ENCODE measurements at places on chromosomes 13 and 19.

DNA sequence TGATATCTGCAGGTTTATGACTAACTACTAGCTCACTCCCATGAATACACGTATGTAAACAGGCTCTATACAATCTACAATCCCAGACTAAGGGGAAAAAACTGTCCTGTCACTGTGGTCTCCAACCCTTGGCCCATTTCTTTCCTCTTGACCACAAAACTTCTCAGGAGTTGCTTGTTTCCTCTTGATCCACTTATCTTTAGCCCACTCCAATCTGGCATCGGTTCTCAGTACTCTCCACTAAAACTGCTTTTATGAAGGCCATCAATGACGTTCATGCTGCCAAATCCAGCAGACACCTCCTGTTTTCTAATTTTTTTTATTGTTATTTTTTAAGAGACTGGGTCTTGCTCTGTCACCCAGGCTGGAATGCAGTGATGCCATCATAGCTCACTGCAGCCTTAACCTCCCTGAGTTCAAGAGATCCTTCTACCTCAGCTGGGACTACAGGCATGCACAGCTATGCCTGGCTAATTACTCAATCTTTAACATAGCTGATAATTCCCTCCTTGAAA is 31.9 kb upstream of the USPL1 start:
- DNase-seq: no peak

GRCh38 chr19:35560677-35561076 is 2.8 kb downstream of the ATP4A start:
- DNase-seq: no peak

GRCh38 chr13:34357435-34358232 is 539.7 kb downstream of the RFC3 start:
- DNase-seq: no peak

- DNase-seq: no peak
Observed at GRCh38 chr13:27170221-27170515, 1.4 kb downstream of the USP12 start.

DNA sequence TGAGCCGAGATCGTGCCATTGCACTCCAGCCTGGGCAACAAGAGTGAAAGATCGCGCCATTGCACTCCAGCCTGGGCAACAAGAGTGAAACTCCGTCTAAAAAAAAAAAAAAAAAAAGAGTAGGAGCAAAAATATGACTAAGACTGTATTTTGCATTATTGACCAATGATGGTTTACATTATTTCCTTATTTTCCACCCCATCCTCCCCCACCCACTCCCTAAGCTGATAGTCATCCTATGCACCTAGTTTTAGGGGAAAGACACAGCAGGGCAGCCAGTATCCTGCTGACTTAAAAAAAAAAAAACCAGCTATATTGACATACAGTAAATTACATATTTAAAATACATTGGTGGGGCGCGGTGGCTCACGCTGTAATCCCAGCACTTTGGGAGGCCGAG is 25.1 kb downstream of the VAV1 start:
- DNase-seq: no peak

DNA sequence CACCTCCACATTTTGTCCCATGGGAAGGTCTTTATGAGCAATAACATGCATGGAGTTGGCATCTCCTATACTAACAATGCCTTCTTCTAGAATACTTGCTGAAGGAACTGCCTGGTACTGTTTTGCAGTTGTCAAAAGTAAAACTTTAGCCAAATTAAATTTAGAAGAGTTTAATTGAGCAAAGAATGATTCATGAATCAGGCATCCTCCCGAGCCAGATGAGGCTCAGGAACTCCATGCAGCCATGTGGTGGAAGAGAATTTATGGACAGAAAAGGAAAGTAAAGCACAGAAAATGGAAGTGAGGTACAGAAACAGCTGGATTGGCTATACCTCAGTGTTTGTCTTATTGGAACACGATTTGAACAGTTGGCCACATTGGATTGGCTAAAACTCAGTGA is 1081.9 kb downstream of the SLITRK1 start:
- DNase-seq: no peak

GRCh38 chr19:46637224-46637623 is 1.2 kb upstream of the GNG8 start:
- peak; percentile 49 for DNase-seq

DNA sequence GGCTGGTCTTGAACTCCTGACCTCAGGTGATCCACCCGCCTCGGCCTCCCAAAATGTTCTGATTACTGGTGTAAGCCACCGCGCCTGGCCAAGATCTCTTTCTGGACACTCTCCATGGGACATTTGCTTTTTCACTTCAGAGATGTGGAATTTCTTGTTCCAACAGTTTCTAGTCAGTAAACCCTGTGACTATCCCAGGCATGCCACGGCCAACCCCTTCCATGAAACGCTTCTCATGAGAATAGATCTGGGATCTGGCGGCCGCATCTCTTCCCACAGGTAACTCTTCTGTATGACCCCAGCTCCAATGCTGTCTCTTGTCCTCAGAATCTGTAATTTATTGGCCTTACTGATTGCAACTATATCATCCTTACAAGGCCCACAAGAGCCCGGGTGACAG is 16.2 kb downstream of the PLPP2 start:
- no peak for DNase-seq

- DNase-seq: peak; percentile 61
Observed at GRCh38 chr19:45075301-45076028, 813 bp downstream of the ZNF296 start.

GRCh38 chr19:7376151-7376852 is 27.6 kb downstream of the ARHGEF18 start:
- DNase-seq: no peak

DNA sequence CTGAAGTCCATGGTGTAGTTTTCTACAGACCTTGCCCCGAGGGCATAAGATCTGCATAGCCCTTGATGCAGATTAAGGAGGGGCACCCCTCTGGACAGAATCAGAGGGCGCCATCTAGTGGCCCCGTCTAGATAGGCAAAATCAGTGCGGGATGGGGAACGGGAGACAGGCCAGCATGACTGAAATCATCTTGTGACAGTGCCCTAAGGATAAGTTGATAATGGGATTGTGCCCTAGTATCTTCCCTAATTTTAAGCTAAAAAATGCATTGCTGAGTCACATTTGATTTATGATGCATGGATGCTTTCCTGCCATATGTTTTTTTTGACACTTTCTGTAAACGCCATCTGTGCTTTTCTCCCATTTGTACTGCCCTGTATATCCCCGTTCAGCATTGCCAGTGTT is 19.0 kb upstream of the GPI start:
- peak; percentile 54 for DNase-seq

DNA sequence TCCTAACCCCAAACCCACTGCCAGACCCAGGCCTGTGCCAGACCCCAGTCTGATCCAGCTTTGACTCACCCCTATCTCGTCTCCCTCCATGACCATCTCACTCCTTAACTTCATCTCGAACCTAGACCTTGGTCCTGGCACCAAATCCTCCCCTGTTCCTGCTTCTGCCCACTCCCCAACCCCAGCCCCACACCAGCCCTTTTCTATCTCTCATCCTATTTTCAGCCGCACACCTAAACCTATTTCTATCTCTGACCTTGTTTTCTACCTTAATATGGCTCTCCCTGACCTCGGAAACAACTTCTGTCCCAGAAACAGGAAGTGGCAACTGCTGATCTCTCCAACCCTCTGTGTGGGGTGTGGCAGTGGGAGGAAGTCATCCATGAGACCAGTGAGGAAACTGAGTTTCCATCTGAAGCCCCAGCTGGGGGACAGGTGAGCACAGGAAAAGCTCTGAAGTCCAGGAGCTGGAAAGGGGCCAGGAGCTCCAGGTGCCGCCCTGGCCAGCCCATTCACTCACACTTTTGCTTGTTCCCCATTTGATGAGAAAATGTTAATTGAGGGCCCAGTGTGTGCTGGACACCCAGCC is 13.7 kb downstream of the PTH2 start:
- DNase-seq: no peak

GRCh38 chr19:47663435-47663910 is 49.7 kb upstream of the EHD2 start:
- DNase-seq: no peak

GRCh38 chr13:43441899-43442499 is 344.8 kb downstream of the ENOX1 start:
- no peak for DNase-seq

GRCh38 chr13:31166591-31166990 is 4.9 kb upstream of the HSPH1 start:
- DNase-seq: no peak

DNA sequence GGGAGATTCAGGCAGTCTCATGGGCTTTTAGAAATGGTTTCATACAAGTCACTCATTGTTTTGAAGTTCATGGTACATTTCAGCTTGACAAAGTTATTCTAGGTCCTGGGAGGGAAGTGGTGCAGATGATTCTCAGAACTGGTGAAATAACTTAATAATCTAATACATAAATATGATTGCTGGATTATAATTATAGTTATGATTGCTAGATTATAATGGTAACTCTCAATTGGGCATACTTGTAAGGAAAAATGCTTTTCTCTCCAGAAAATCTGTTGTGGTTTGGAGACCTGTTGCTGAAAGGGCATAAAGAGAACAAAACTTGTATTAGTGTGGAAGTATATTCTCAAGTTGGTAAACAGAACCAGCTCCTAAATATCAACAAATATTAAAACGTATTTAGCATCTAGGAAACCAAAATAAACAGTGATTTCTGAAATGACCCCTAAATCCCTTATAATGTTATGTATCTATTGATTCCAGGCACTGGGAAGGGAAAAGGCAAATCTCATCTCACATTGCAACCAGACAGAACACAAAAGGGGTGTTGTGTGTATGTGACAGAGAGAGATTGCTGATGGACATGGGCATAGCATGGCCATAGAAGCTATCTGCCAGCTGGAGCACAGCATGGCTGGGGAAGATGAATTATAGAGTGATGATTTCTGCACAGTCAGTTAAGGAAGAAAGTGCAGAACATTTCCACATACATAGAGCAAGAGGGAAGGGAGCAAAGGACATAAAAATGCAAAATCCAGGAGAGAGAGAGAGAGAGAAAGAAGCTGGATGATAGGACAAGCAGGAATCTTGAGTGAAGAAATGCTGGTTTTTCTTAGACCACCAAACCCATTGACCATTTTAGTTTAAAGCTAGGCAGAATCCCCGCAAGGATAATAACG is 87.1 kb upstream of the FRY start:
- DNase-seq: no peak

GRCh38 chr19:19417628-19418245 is 12.3 kb downstream of the GATAD2A start:
- DNase-seq: no peak

DNA sequence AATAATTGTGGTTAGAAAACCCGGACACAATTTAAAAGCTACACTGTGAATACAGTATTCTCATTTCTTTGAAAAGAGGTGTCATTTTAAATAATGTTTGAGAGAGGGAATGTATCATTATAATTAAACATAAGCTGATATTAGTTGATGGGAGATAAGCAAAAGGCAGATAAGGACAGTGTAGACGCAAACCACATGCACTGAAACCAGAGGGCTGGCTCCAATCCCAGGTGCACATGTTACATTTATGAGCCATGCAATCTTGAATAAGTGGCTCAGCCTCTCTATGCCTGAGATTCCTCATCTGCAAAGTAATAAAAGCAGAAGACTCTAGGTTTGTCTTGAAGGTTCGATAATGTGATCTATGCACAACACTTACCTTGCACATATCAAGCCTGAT is 238.7 kb downstream of the EFNB2 start:
- DNase-seq: no peak

- peak; percentile 12 for DNase-seq
Observed at GRCh38 chr19:16660763-16661479, at the start of gene TMEM38A. TSS of gene TMEM38A (plus strand) at chr19:16661139. CDS start at chr19:16661218, 79 bp downstream.

DNA sequence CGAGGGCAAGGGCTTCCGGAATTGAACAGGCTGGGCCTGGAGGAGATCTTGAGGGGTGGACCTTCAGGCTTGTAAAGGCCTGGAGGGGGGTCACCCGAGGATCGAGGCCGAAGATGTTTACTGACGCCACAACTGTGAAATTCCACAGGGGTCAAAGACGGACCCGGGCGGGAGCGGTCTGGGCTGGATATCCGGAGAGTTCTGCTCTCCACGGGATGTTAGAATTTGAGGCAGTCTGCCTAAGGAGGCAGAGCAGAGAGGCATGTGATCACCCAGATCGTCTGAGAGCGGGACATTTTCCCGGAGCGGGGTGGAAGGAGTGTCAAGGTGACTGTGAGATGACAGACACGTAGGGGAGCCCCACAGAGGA is 13.2 kb downstream of the KLHL26 start:
- no peak for DNase-seq

DNA sequence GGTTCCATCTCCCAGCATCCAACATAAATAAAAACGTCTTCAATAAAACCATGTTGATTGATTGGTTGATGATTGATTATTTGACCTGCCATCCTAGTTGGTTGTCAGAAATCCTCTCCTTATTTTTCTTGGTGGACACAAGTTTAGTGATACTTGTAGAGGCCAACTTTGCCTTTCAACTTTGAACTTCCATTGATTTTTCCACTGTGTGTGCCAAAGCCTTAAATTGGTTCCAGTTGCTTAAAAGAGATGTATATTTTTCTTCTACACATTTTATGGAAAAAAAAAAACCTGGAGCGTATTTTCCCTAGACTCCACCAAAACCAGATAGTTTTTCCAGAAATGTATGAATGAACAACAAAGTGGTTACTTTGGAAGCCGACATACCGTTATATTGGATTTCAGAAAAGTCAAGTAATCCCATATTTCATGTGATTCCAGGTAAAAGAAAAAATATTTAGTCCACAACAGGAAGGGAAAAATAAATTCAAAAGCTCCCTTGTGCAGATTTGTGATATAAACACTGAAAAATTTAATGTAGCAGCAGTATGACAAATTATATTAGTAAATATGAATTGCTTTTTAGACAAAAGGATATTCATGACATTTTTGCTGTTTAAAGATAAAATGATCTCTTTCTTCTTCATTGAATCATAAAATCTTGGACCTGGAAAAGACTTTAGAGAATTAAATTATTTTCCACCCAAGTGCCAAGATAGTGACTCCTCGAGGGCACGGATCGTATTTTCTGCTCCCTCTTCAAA is 85.2 kb downstream of the MBNL2 start:
- no peak for DNase-seq

DNA sequence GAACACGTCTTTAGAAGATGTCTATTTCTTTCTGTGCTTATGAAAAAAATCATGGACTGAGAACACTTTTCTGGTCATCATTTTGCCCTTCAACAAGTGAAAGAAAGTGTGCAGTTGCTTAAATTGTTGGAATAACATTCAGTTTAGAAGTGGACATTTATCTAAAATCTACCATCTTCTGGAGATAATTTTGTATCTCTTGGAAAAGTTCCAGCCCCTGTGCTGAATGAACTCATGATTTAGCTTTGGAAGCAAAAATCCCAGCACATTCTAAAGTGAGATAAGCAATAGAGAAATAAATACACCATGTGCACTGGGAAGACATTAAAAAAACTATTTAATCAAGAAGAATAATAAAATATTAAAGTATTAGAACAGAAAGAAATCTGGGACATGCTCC is 1420.8 kb upstream of the SLC10A2 start:
- no peak for DNase-seq

DNA sequence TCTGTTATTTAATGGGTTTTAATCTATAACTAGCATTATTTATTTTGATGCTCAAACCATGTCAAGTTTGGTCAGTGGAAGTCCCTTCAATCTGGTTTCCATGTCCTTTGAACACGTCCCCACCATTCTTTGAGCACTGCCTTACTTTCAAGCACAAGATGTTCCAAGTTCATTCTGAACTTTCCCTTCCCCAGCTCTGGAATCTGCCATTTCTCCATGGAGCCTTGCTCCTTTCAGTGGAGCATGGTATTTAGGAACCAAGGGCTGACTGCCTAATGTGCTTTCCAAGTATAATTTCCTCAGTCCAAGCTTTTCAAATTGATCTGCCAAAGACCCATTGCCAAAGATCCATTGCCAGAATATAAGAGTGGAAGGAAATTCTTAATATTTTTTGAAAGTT is 1.1 kb upstream of the ZNF546 start:
- DNase-seq: no peak

GRCh38 chr19:49441960-49442350 is 628 bp upstream of the SLC17A7 start:
- DNase-seq: no peak

- DNase-seq: no peak
Observed at GRCh38 chr13:20320885-20321284, 88.8 kb upstream of the GJB6 start.
